ENCODE measurements at places on chromosomes 6 and 20.

GRCh38 chr20:38246357-38247165 lies 14.0 kb downstream of the KIAA1755 start:
- no peak for DNase-seq

GRCh38 chr6:89956182-89956581 lies 61.9 kb downstream of the GJA10 start:
- DNase-seq, result no peak

- no peak for DNase-seq
These were observed 10.9 kb downstream of the PYGB start for GRCh38 chr20:25258828-25259227.

DNA sequence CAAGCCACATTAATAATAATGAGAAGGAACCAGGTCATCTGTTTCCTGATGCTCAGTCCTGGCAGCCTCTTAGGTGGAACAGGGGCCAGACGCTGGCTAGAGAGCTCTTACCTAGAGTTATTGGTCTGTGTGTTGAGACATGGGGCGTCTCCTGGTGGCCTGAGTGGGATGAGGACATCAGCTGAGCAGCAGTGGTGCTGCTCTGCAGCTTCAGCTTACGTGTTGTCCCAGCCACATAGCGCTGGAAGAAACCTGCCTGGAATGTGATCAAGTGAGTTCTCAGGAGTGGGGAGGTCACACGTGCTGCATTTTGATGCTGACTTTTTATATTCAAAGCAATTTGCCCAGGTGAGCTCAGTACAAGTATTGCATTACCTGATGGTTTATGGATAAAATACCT lies 355.4 kb downstream of the CDH26 start:
- no peak for DNase-seq

GRCh38 chr20:49649672-49650071 lies 64.0 kb downstream of the B4GALT5 start:
- no peak for DNase-seq

DNA sequence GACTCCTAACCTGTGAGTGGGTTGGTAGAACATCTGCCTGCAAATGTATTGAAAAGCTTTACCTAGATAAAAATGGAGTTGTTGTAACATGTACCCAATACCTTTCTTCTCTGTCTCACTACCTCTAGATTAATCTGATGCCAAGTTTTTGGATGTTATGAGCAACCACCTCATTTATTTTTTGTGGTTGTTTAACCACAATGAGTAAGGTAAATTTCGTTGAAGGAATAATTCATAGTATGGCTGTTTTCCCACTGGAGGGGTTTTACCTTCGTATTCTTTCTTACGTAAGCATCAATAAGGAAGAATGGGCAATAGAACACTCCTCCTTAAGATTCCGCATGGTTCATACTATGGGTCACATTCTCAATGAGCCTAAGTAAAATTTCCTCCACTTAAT lies 165.4 kb downstream of the CDH26 start:
- no peak for DNase-seq

- no peak for DNase-seq
These were observed 27.7 kb downstream of the ALDH5A1 start for GRCh38 chr6:24522228-24523176.

GRCh38 chr20:33725607-33726264 lies 5.6 kb upstream of the PXMP4 start:
- no peak for DNase-seq

DNA sequence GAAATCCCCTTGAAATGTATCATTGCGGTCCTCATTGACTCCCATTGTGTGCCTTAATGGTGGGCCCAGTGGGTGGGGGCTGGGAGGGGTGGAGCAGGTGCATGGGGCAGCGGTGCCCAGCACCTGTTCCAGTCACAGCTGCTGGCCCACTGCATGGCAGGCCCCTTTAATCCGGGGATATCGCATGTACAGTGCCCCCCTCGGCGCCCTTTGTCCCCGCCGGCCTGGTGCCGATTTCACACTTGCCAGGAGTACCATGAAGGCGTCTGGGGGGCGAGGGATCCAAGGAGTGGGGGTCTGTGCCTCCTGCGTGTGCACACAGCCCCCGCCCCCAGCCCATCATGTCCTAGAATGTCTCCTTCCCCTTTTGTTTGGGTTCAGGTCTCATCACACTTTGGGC lies 2.8 kb downstream of the SNAI1 start:
- no peak for DNase-seq

DNA sequence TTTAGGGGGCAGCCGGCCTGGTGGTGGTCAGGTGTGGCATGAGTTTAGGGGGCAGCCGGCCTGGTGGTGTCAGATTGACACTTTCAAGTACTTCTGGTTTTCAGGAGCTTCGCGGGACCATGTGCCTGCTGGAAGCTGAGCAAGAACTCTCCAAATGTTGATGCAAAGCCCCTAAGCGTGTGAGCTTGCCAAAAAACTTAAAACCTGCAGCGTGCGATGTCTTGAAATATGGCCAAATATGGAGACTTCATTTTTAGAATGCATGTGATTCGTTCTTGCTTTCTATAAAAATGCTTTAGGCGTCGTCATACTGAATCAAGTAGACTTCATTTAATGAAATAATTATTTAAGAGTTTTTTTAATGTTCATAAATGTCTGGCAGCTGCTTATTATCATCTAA lies 149.4 kb downstream of the SMOC2 start:
- no peak for DNase-seq

DNA sequence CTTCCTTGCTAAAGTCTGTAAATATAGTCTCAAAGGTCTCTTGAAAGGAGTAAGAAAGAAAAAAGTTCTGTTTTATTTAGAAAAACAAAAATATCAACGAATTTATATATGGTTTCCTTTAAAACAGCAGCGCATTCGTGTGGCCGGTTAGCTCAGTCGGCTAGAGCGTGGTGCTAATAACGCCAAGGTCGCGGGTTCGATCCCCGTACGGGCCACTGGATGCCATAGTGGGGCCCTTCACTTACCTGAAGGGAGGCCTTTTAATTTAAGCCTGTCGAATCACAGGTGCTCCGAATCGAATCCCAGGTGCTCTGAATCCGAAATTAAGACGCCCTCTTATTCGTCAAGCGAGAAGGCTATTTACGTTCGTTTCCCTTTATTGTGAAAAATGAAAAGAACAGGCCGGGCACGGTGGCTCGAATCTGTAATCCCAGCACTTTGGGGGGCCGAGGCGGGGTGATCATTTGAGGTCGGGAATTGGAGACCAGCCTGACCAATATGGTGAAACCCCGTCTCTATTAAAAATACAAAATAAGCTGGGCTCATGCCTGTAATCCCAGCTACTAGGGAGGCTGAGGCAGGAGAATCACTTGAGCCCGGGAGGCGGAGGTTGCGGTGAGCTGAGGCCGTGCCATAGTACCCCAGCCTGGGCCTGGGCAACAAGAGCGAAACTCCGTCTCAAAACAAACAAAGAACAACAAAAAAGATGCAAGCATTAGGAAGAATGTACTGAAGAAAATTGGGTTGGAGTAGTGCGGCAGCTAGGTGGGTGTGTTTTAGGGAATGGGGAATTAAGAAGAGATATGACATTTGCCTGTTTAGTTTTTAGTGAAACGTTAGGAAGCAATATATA lies 195.8 kb upstream of the ZNF184 start:
- no peak for DNase-seq

GRCh38 chr6:29637247-29637646 lies 4.3 kb upstream of the GABBR1 start:
- no peak for DNase-seq

DNA sequence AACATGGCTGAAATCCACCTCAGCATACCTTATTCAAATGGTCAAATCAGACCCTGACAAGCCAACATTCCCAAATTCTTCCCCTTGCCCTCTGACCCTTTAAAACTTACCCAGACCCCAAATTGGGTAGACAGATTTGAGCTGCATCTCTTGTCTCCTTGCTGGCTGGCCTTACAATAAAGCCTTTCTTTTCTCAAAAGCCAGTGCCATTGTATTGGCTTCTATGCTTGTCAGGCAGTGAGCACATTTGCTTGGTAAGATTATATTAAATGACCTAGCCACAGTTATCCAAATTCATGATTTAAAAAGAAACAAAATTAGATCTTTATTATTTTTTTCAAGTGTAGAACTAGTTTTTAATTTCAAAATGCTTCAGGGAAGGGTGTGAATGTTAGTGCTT lies 67.8 kb upstream of the FAM83B start:
- DNase-seq, result no peak

DNA sequence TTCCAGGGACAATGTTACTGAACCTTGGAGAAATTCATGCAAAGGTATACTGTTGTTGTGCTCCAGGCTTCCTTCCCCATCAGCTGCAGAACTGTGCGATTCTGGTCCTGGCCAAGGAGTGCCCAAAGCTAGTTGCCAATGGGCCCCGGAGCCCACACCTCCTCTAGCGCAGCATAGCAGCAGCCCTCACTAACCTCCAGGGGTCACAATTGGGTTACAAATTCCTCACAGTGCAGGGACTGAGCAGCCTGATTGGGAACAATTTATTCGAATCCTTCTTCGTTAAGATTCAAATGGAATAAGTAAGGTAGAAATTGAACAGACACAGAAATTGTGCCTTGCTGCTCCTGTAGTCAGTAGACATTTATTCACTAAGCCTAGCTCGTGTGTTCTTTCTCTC lies 284.9 kb downstream of the PRKN start:
- DNase-seq, result no peak

GRCh38 chr6:146389740-146390139 lies 153.9 kb upstream of the RAB32 start:
- no peak for DNase-seq

GRCh38 chr20:13877793-13878192 lies 93.0 kb downstream of the NDUFAF5 start:
- no peak for DNase-seq

DNA sequence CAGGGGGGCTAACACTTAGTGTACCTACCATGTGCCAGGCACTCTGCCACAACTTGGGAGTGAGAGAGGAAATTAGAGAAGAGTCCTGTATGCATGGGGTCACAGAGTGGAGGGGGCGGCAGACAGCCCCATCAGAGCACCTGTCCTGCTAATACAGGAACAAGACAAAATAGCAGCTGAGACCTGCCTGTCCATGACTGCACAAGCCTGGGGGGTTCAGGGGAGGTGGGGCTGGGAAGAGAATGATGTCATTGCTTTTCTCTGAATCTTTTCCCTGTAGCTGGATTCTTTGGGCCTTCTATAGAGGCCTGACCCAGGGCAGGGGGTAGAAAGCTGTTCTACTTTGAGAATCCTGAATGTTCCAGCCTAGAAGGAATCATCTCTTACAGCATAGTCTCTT lies 37.4 kb downstream of the FOXP4 start:
- no peak for DNase-seq

- DNase-seq, result no peak
These were observed 23.4 kb upstream of the HLA-DQB1 start for GRCh38 chr6:32689531-32690501.

GRCh38 chr6:165829376-165829775 lies 166.3 kb upstream of the PDE10A start:
- no peak for DNase-seq

- DNase-seq, result no peak
These were observed 102.7 kb downstream of the MBOAT1 start for GRCh38 chr6:20109526-20109925.

- DNase-seq, result no peak
These were observed 111.7 kb downstream of the PREX1 start for GRCh38 chr20:48716086-48716485.

- DNase-seq, result no peak
These were observed 39.5 kb upstream of the CHRNA4 start for GRCh38 chr20:63400486-63401210.

DNA sequence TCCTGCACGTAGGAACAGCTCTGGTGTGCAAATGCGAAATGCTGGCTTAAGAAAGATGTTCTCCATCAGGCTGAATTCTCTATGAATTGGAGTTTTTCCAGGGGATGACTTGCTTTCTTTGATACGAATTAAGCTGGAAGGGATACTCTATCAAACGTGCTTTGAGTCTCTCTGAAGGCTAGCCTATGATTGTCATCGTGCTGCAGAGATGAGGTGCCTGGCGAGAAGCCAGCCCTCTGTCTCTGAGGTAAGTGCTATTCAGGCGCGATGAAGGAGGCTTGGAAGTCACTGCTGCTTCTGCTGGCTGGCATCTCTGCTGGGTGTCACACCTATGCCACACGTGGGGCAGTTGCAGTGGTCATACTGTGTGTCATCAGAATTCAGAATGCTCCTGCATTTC lies 223.7 kb downstream of the TAF4 start:
- no peak for DNase-seq

DNA sequence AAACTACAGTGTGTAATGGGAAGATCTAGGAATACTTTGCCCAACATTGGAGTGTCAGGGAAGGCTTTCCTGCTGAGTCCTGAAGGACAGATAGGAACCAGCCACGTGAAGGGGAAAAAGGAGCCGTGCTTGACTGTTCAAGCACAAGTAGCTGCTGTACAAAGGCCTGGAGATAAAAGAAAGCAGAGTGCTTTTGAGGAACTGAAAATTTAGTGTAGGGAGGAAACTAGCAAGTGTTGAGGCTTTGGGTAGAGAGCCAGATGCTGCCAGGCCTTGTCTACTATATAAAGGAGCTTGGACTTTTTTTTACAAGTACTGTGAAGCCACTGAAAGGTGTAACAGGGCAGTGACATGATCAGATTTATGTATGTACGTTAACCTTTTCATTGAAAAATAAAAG lies 39.0 kb downstream of the DSE start:
- DNase-seq, result no peak

DNA sequence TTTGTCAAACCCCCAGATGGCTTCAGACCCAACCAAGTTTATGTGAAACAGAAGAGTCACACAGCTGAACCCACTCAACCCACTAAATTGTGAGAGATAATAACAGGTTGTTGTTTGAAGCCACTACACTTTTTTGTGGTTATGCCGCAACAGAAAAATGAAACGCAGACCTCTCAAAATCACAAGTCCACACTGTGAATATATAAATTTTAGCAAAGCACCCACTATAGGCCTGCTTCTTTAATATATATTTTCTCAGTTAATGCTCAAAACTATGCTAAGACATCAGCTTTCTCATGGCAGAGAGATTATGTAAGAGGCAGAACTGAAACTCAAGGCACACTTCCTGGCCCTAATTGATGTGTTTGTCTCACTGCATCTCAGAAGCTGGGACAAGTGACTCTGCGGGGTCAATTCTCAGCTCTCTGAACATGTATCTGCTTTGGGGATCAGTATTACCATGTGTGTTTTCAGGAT lies 27.7 kb downstream of the MAP3K5 start:
- peak; percentile 27 for DNase-seq

GRCh38 chr20:40961176-40961575 lies 67.4 kb upstream of the TOP1 start:
- no peak for DNase-seq

DNA sequence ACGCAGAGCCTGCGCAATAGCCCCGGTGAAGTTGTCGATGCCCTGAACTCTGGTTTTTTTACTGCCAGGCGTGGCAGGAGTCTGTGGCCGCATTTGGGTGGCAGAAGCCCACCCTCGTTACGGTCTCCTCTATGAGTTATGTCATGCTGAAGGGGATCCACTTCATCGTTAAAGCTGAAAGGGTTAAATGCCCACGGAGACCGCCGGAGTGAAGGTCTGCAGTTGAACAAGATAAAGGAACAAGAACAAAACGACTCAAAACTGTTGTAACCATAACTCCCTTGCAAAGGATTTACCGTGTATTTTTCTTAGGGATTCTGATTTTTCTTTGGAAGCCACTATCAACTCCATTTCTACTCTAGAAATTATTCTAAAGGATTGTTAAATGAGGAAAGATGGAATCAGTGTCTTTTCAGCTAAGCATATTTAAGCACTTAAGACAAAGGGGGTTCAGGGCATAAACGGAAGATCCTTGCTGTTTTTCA lies 501 bp upstream of the ELOVL5 start:
- DNase-seq, result no peak
